ENCODE measurements at places on chromosomes 3 and 15.
A peak's percentile ranks its signal among the peaks of the same experiment; 100 is the strongest.

GRCh38 chr15:40313531-40314398 lies 6.0 kb upstream of the PLCB2 start:
- DNase-seq: peak; percentile 93

- no peak for DNase-seq
Measured at GRCh38 chr3:54345847-54346375, 223.6 kb downstream of the CACNA2D3 start.

- DNase-seq: no peak
Measured at GRCh38 chr3:149650828-149651227, 7.0 kb downstream of the WWTR1 start.

- DNase-seq: peak; percentile 34
Measured at GRCh38 chr3:165938986-165939540, 101.8 kb upstream of the BCHE start.

DNA sequence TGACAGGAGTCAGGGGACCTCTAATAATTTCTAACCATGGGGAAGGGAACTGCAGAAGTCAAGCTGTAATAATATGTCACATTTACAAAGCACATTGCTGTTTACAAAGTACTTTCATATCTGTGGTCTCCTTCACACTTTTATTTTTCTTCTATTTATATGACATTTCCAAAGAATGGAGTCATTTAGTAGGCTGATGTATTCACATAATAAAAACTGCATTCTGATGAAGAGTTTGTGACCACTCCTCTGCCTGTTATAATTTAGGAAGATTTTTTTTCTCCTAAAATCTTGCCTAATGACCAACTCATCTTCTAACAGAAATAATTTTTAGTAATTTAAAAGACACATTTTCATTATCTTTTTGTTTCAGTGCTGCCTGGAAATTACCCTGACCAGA lies 272.2 kb upstream of the VEPH1 start:
- DNase-seq: no peak

GRCh38 chr3:60887574-60887973 lies 363.7 kb downstream of the FHIT start:
- no peak for DNase-seq

GRCh38 chr3:14222900-14223594 lies 44.4 kb downstream of the LSM3 start:
- no peak for DNase-seq

- peak; percentile 81 for DNase-seq
Measured at GRCh38 chr3:170037463-170038433, at the start of gene GPR160. Gene GPR160 (plus strand): TSS chr3:170037995. CDS start chr3:170083973, 45,978 bp downstream.

GRCh38 chr15:43625106-43625505 lies 6.5 kb upstream of the STRC start:
- no peak for DNase-seq

DNA sequence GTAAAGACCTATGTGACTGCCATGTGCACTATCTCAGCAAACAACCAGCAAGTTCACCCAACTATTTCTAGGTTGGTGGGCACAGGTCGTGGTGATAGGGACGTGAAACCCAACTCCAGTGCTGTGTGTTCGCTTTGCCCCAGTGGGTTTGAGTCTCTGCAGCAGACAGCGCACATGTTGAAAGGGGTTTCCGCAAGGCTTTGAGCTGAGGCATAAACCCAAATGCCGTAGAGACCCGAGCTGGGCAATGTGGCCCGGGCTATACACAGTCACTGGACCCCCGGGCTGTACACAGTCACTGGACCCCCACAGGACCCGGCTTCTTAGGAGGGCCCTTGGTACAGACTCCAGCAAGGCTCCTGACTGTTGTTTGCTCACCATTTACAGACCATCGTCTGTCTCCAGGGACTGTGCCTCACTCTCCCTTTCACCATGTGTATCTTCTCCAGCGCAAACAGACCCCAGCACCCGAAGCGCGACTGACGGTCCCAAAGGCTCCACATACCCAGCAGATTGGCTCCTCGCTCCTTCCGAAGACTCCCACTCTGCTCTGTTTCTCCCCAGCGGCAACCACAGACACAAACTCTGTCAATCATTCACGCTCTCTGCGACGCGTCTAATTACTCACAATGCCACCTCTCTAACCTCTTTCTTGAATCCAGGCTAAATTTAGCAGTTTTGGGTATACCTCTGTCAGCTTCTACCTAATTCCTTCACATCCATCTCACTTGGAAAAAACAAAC lies 31.2 kb downstream of the PCSK6 start:
- DNase-seq: no peak

- peak; percentile 42 for DNase-seq
Measured at GRCh38 chr3:65635657-65636056, 403.1 kb downstream of the MAGI1 start.

- no peak for DNase-seq
Measured at GRCh38 chr3:81684751-81685395, 76.6 kb downstream of the GBE1 start.
